Activated CD4-positive, alpha-beta T cell treated with anti-CD3 and anti-CD28 coated beads, Interleukin-2, amount 50 U/mL, for 1 hour (primary cell): ENCODE measurements at places on chromosomes 2 and 18.
A peak's percentile ranks its signal among the peaks of the same experiment; 100 is the strongest.

GRCh38 chr18:72468021-72468710 lies 76.0 kb downstream of the CBLN2 start:
- DNase-seq, result no peak

GRCh38 chr2:98615481-98615880 lies 7.1 kb downstream of the UNC50 start:
- DNase-seq, result no peak

DNA sequence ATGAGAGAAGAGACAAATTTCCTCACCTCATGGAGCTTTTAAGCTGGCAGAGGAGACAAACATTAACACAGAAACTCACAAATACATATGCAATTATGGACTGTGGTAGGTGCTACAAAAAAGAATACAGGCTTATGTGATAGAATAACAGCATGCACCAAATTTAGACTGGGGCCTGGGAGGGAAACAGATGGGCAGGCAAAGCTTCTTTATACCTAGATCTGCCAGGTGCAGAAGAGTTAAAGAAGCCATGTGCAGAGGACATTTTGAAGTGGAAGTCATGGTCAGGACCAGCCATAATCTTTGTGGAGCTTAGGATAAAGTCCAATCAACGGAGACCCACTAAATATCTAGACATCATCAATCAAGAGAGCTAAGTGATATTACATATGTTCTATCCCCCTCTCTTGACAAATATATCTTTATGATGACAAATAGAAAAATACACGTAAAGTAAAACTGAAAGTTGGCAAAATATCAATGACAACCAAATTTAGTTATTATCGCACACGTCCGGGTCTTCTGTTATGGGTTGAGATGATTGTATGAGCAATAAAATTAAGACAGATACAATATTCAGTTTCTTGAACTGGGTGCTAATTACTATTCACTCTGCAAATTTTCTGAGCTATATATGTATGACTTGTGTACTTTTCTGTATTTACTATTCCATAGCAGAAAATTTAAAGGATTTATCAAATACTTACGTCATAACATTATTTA lies 44.1 kb downstream of the CD28 start:
- no peak for DNase-seq

- no peak for DNase-seq
These were observed 14.1 kb downstream of the KLF11 start for GRCh38 chr2:10057231-10058107.

DNA sequence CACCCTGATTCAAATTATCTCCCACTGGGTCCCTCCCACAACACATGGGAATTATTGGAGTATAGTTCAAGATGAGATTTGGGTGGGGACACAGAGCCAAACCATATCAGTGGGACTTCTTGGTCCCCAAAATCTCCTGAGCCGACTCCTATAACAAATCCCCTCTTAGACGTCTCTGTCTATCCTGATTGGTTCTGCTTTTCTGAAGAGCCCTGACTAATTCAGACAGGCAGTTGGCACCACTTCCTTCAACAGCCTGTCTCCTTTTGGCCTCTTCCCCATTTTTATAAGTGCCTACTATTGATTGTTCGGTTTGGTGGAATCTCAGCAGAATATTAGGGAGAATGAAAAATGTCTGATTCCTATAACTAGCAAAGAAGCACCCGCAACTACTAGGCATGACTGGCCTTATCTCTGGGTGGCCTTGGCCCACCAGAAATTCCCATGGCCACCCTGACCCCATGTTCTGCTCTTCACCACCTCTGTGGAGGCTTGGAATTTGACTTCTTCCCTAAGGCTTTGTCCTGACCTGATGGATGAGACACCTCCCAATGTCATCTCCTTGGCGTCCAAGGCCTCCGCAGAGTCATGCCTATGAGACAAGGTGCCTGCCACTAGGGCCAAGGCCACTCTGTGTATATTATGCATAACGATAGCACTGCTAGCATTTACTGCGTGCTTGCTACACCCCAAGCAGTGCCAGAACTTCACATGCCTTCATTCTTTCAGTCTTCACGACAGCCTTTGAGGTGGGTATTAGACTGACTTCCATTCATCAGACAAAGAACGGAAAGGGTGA lies 218.9 kb upstream of the COPS8 start:
- DNase-seq, result no peak

DNA sequence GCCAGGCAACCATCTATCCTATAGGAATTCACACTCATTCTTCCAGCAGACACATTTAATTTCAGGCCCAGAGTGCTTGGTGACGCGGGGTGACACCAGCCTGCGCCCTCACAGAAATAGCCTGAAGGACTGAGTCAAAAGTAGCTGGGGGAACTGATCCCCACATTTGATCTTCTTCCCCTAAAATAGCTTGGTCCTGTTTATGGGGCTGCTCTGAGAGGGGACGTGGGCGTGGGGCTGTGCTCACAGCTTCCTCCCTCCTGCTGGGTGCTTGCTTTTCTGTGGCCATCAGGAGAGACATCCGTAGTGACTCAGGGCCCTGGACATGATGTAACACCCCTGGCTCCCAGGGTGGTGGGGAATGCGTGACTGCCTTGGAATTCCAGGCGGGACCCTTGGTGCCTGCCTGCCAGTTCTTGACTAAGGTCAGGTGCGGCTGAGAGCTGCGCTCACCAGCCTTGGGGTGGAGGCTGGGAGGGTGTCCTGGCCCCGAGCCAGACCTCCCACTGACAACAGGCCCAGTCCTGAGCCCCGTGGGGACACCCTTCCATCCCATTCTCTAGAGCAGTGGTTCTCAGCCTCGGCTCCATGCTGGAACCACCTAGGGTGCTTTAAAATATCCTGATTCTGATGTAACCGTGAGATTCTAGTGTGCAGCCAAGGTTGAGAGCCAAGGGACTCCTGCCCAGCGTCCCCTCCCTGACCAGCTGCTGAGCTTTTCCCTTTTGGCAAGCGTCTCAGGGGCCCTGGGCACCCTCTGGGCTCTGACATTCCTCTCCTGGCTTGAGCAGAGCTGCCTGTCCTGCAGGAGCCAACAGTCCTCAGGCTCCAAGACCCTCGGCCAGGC lies 47.4 kb upstream of the SMAD7 start:
- DNase-seq, result no peak

- peak; percentile 57 for DNase-seq
These were observed 84.1 kb upstream of the POMC start for GRCh38 chr2:25252291-25253152.

- no peak for DNase-seq
These were observed 220.6 kb upstream of the COPS8 start for GRCh38 chr2:236865052-236865451.

DNA sequence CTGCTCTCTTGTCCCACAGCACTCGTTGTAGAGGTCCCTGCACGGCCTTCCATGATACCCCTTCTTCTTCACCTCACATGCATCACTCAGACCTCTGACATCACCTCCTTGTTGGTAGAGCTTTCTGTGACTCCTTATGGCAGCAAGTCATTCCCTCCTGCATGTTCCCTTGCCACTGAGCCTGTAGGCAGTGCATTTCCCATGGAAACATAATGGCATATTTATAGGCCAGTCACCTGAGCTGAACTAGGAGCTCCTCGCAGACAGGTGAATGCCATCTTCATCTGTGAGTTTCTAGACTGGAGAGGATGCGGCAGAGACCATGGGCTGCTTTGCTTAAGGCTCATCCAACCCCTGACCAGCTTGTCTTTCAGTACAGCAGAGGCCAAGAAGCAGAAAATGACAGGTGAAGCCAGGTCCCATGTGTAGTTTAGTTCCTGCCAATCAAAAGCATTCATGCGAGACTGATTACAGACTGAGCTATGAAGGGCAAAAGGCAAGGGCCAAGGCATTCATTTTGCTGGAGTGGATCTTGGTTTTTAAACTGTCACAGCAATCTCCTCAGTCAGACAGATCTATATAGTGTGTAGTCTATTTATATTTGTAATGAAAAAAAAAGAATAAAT lies 59.4 kb upstream of the NEDD4L start:
- no peak for DNase-seq

DNA sequence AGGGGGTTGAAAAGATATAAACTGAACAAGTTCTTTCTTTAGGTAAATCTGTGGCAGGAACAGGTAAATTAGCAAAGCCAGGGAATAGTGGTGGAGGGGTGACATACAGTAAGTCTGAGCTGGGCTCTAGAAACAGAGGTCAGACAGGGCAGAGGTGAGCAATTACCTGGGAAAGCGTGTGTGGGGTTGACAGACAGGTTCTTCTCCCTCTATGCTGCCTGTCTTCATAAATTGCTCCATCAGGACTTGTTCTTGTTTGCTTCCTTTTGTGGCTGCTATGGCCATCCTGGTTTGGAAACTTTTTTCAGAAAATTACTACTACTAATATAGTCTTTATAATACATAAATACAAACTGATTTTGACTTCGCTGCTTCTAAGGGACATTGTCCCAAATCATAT lies 3.4 kb upstream of the ANKRD12 start:
- no peak for DNase-seq

DNA sequence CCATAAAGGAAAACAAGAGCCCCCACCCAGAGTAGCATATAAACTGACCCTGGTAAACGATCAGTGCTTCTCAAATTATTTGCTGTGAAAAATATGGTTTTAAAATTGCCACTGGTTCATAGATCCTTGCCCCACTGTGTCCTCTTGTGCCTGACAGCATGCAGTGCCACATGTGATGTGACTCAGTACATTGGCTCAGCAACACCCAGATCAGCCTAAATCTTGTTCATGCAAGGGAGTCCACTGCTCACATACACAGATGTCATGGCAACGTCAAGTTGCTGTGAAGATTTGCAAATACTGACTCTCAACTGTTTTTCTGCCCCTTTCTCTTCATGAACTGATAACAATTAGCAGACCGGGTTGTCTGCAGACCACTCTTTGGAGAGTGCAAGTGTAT lies 91.0 kb downstream of the TMEM182 start:
- no peak for DNase-seq

DNA sequence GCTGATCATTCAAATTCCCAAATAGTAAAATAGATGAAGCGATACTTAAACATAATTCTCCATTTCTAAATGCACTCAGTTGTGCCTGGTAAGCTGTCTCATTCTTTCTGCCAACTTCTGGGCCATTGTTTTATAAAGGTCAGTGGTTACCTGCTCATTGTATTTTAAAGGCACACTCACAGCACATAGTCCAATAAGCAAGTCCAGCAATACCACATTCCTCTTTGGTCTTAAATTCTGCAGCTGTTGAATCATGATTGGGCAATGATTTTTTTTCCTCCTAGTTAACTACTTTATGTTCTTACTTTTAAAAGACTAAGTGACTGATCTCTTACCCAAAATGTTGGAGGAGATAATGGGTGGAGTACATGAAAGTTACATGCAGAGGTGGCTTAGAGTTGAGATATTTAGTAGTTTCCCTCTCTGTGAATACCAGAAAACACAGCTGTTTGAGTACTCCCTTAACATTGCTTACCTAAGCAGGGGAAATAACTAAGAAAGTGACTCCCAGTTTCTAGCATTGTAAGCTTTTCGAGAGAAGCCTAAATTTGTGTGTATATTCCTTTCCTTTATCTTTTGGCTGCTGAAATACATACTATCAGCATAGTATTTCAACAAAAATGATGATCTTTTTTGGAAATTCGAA lies 220.7 kb downstream of the CAMKMT start:
- DNase-seq, result no peak

DNA sequence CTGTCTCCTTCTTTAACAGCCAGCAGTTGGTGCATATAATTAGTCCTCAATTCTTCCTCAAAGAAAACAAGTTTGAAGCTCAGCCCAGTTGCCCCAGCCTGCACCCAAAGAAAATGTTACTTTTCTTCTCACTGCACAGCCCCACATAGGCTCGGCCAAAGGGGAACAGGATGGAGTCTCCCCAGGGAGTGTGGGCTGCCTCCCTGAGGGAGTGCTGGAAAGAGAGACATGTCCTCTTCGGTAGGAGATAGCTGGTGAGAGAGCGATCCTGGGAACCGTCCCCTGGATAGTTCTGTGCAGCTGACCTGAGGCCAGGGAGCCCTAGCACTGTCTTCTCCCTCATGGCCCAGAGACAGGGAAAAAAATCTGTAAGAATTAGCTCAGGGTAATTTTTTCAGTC lies 37.9 kb upstream of the CD207 start:
- no peak for DNase-seq

DNA sequence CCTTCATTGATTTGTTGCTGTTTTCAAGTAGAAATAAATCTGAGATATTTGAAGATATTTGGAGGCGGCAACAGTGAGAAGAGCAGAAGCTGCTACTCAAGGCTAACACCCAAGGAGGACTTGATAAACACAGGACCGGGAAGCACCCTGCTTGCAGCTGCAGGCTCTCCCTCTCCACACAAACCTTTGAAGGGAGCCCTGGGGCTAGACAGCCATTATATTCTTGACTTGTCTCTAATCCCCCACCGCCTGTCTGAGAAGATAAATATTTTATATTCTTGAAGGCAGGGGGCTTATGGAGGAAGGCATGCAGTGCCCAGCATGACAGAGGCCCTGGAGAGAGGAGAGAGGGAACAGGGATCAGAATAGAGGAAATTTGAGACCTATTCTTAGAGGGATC lies 50.9 kb upstream of the SMAD2 start:
- DNase-seq, result no peak

- DNase-seq, result no peak
These were observed 15.3 kb downstream of the SEH1L start for GRCh38 chr18:12963069-12963468.

- no peak for DNase-seq
These were observed 3.0 kb downstream of the LBH start for GRCh38 chr2:30234180-30234971.

GRCh38 chr2:29072971-29073725 lies 1.2 kb downstream of the PCARE start:
- no peak for DNase-seq

GRCh38 chr2:120611016-120611415 lies 124.7 kb upstream of the GLI2 start:
- DNase-seq, result no peak

GRCh38 chr2:207505171-207505570 lies 24.6 kb upstream of the CREB1 start:
- no peak for DNase-seq

DNA sequence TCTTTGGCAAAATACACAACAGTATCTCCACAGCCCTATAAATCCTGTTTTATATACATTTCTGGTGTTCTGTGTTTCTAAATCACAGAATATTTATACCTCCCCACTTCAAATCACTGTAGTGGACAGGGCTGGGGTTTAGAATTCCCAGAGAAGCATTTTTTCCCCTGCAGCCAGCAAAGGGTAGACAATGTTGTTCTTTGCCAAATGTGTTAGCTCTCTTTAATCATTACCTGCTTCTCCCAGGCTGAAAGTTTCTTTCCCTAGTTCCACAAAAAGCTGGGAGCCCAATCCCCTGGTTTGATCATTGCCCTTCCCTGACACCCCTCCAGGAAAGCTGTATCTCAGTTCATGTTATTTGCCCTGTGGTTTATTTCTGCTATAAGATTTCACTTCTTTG lies 520.0 kb upstream of the SPHKAP start:
- no peak for DNase-seq

- no peak for DNase-seq
These were observed 6.0 kb upstream of the STK39 start for GRCh38 chr2:168253379-168253778.

- no peak for DNase-seq
These were observed 543.6 kb downstream of the PLCL1 start for GRCh38 chr2:198347946-198348345.

- no peak for DNase-seq
These were observed 14.4 kb downstream of the SMYD1 start for GRCh38 chr2:88081924-88082608.
